ENCODE measurements at places on chromosomes 13 and 19. TPM values are rescaled to one million over a fixed set of nuclear protein-coding genes. Genes with fewer than 3 reads are reported as not detected.

NAPSA gene
- total RNA-seq = not detected

C19orf73 gene
- total RNA-seq = 6.5 TPM

ZNF506 gene
- 35.7 TPM for total RNA-seq

TGDS gene
- 17.5 TPM for total RNA-seq

TEX29 gene
- total RNA-seq = not detected

PABPC3 gene
- total RNA-seq = 0.19 TPM

CA11 gene
- not detected for total RNA-seq

PSG11 gene
- total RNA-seq = not detected

ELL gene
- 14.3 TPM for total RNA-seq

ZNF473 gene
- 12.4 TPM for total RNA-seq

MEDAG gene
- total RNA-seq = 112 TPM

PPP2R1A gene
- 113 TPM for total RNA-seq

TARM1 gene
- not detected for total RNA-seq

LCP1 gene
- 517 TPM for total RNA-seq

METTL21C gene
- total RNA-seq = not detected

SLC35E1 gene
- total RNA-seq = 38.1 TPM

SLITRK1 gene
- total RNA-seq = not detected

CALR3 gene
- not detected for total RNA-seq

KLK10 gene
- not detected for total RNA-seq

ODAD3 gene
- total RNA-seq = not detected

LAMP1 gene
- total RNA-seq = 178 TPM

FLT3 gene
- total RNA-seq = 1.8 TPM

CLDND2 gene
- not detected for total RNA-seq

CHST8 gene
- 0.88 TPM for total RNA-seq

CHAMP1 gene
- 16.6 TPM for total RNA-seq
